ENCODE measurements at places on chromosomes 6 and 20.
A peak's percentile ranks its signal among the peaks of the same experiment; 100 is the strongest.

DNA sequence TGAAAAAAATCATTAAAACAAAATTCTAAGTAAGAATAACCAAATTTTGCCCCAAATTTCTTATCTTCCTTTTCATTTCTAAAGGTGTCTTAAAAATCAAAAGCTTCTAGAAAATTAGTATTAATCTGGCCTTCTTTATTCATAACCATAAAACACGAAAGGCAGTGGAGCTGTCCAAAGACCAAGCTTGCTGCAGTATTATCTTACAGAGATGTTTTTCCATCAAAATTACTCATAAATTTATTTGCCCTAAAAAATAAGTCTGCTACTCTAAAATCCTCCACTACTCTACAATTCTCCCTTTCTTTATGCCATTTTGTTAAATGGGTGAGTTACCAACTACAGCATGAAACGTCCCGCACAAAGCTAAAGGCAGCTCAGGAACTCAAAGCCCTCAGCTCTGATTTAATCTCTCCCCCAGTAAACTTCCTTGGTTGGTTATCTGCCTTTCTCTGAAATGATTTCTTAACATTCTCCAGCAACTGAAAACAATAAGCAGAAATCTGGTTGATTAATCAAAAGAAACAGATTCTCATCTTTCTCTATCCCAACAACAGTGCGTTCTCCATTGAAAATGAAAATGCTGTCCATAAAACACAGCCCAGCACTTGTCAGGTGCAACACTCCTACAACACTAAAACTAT lies 2.1 kb downstream of the USP49 start:
- no peak for DNase-seq

DNA sequence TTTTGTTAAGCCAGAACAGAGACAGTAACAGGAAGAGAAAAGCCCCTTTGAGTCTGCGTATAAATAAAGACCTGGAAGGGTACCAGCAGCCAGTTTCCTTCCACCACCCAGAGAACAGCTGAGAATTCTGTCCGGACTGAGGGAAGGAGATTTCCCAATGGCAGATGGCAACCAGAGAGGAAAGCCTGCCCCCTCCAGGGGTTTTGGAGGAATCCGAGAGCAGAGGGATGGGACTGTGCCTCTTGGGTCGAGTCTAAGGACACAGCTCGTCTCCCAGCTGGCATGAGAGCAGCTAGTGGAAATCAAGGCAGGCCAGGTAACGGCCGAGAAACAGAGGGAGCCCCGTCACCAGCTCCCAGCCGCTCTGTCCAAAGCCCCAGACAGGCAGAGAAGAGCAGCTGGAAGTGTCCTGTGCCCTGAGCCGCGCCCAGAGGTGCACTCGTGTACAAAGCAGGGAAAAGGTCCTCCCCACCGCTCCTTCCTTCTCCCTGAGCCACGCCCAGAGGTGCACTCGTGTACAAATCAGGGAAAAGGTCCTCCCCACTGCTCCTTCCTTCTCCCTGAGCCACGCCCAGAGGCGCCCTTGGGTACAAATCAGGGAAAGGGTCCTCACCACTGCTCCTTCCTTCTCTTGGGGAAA lies 134.0 kb upstream of the SNX9 start:
- DNase-seq, result no peak

DNA sequence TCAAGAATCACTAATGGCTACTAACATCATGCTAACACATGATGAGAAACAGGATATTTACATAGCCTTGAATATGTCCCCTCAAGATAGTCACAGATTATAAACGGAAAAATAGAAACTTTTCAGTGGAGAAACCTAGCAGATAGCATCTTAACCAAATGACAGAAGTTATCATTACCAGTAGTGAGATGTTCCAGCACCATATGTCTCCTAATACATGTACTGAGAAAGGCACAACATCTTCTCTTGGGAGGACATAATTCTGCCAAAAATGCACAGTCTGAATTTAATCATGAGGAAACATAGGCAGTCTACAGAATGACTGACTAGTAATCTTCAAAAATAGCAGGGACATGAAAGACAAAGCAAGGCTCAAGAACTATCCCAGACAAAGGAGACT lies 19.9 kb upstream of the PRIM2 start:
- DNase-seq, result no peak

DNA sequence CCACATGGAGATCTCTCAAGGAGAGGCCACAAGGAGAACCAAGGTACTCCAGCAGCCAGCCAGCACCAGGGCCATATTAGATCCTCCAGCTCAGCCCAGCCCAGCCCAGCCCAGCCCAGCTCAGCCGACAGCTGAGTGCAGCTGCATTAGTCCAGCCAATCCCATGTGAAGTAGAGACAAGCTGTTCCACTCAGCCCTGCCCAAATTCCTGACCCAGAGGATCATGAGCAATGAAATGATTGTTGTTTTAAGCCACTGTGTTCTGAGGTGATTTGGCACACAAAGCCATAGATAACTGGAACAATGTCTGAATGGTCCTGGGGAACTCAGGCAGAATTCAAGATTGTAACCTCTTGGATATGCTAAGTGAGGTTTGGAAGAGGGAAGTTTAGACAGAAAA lies 59.5 kb upstream of the BMP2 start:
- DNase-seq, result peak; percentile 45

DNA sequence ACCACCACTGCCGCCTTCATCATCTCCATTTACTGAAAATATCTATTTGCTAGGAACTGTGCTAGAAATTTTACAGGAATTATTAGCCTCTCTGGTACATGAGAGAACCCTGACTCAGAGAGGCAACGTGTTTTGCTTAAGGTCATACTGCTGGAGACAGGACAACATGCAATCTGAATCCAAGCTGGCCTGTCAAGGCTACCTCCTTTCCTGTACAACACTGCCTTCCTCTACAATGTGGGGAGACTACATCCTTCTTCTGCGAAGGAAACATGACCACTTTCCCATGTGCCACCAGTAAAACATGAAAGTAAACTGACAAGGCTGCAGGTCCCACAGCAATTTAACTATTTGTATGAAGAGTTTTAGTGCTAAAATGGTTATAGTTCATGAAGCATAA lies 200.9 kb downstream of the BACH2 start:
- DNase-seq, result no peak

DNA sequence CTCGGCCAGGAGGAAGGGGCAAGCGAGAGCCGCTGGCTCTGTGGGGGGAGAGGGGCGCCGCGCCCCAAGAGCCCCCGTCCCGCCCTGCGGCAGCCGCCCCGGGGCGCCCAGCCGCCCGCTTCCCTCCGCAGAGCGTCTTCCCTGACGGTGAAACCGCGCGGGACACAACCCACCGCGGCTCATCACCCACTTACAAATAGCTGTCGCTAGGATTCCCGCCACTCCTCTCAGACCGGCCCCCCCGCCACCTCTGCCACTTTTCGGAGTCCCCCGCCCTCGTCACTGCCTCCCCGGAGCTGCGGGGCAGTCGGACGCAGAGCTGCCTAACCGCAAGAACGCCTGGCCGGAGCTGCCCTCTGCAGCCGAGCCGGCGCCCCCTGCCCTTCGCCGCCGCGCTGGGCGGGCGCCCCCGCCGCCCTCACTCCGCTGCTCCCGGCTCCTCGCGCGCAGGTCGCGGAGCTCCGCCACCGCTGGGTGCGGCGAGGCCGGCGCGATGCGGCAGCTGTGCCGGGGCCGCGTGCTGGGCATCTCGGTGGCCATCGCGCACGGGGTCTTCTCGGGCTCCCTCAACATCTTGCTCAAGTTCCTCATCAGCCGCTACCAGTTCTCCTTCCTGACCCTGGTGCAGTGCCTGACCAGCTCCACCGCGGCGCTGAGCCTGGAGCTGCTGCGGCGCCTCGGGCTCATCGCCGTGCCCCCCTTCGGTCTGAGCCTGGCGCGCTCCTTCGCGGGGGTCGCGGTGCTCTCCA lies at the start of gene SLC35D3:
TSS of gene SLC35D3 (plus strand) at position 366 of the 749 bp plus-strand sequence. CDS start at position 494, 128 bp downstream.
- DNase-seq, result no peak

- no peak for DNase-seq
Observed at GRCh38 chr20:61119273-61119672, 132.8 kb upstream of the CDH4 start.

GRCh38 chr20:41225091-41225490 lies 87.7 kb downstream of the PLCG1 start:
- no peak for DNase-seq

DNA sequence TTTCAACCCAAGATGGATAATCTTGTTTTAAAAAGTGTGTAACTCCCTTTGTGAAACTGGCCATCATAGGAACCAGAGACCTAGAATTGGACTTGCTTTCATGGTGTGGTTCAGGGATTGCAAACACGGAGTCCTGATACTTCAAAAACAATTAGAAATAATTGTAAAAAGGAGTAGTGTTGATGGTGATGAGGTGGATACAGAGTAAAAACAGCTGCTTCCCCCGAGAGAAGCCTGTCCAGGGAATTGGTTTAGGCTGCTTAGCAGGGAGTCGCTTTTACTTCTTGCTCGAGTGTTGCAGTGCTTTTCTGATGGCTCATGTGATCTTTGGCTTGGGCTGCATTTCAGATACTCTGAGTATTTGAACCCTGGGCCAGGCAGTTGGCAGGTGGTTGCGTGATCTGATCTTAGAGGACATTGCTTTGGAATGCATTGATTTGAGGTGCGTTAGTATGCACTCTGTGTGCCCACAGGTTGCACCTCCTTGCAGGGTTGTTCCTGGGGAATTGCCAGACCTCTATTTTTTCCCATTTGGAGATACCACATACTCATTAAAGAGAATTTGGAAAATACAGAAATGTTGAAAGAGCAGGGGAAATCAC lies 19.5 kb downstream of the KIF3B start:
- no peak for DNase-seq

DNA sequence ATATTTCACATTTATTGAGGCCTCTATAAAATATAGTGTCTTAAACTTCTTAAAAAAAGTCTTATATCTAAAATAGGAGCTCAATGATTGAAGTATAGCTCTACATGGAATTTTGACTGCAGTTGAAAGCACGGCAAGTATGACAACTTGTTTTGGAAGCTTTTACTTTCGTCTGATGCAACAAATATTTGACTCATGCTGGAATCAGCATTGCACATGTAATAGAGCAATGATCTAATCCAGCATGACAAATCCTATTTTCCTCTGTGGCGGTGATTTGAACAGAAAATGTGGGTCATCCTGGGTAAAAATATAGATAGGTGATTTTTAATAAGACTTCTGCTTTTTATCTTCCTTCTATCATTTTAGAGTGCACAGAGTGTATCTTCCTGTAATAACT lies 111.6 kb downstream of the TINAG start:
- DNase-seq, result peak; percentile 77

DNA sequence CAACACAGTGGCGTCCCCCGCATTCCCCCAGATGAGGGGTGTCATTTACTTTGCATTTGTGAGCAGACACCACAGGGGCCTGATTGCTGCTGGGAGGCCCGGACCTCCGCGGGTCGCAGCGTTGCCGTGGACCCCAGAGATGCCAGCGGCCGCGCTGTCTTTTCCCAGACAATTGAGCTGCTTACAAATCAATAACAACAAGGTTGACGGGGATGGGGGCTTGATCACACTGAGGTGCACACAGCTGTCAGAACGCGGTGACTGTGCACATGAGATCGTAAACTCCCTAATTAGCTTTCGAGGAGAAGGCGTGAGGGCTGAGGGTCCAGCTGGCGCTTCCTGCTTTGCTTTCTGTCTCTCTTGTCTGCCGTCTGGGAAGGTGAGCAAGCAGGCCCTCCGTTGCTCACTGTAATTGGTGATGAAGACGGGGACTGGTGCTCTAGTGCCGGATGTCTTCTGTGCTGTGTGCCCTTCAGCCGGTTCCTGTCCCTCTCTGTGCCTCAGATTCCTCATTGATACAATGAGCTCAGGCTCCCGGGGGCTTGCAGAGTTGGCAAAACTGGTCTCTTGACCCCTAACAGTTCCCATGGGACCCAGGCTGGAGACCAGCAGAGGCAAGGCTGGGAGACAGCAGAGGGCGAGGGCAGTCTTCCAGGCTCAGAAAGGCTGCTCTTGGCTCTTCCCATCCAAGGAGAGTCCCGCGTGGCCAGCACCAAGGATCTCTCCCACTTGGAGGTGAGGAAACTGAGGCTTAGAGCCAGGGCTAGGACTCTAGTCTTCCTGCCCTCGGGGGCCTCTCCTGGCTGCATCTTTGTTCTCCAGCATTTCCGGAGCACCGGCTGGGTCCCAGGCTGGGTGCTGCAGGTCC lies 126.0 kb upstream of the PMEPA1 start:
- no peak for DNase-seq

DNA sequence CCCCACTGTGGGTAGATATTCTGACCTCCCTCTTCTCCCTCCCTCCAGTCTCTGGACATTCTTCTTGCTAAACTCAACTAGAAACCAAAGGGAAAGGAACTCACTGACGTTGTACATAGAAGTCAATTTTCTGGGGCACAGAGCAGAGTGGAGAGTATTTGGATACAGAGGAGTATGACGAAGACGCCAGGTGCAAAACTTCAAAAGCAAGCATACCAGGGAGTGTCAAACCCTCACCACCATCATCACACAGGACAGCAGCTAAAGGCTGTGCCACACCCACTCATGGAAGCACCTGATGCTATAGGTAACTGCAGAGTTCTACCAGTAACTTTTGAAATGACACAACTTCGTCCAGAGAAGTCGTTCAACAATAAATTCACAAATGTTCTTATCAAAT lies 64.8 kb downstream of the FYN start:
- DNase-seq, result no peak

DNA sequence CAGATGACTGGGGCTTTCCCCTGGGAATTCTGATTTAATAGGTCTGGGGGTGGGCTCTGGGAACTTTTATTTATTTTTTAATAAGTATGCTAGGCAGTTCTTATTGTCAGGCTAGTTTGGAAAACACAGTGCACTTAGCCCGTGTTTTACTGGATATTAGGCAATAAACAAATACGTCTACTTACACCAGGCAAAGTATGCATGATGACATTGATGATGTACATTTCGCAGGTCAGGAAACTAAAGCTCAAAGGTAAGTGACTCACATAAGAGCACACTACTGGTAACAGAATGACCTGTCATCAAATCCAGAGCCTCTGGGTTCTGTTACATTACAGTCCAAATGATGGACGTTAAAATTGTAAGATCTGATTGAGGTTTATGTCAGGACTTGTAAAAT lies 144.4 kb upstream of the EXOC2 start:
- no peak for DNase-seq

GRCh38 chr6:72916298-72916697 lies 294.4 kb downstream of the KCNQ5 start:
- no peak for DNase-seq

DNA sequence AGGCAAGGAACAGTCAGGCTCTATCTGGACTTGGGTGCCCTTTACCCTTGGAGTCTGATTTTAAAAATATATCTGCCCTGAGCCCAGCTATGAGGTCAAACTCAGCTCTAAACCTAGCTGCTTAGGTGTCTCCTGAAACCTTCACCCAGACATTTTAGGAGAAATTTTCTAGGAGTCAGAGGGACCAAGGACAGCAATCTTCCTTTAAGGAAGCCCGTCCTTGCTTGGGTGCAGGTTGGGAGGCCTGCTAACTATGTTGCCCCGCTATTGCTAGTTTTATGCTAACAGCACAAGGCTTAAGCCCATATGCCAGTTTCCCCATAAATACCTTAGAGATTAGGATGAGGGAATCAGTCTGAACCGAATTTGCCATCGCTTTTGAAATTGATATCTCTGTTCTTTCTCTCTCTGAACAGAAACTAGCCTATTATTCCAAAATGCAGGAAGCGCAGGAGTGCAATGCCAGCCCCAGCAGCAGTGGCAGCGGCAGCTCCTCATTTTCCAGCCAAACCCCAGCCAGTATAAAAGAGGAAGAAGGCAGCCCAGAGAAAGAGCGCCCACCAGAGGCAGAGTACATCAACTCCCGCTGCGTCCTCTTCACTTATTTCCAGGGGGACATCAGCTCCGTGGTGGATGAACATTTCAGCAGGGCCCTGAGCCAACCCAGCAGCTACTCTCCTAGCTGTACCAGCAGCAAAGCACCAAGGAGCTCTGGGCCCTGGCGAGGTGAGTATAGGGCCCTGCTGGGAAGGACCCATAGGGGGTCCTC lies 2.6 kb downstream of the VGLL2 start:
- no peak for DNase-seq
